ENCODE measurements at places on chromosomes 16 and 17. TPM values are rescaled to one million over a fixed set of nuclear protein-coding genes. Genes with fewer than 3 reads are reported as not detected.

- no peak overlapping the region for H3K4me3 ChIP-seq
- no peaks in the 10 kb centered on the region for H3K36me3 ChIP-seq
- H3K4me1 ChIP-seq, result no peaks in the 10 kb centered on the region
- no peak overlapping the region for H3K27ac ChIP-seq
- no peak for DNase-seq
These were observed 33.3 kb upstream of the DLX4 start for GRCh38 chr17:49935526-49936210.

DNA sequence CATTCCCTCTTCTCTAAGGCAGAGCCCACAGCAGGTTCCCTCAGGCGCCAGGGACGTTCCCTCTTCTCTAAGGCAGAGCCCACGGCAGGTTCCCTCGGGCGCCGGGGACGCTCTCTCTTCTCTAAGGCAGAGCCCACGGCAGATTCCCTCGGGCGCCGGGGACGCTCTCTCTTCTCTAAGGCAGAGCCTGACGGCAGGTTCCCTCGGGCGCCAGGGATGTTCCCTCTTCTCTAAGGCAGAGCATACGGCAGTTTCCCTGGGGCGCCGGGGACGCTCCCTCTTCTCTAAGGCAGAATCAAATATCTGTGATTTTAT lies 24.3 kb downstream of the ACSF3 start:
- H3K27ac ChIP-seq, result no peak overlapping the region
- no peaks in the 10 kb centered on the region for H3K27me3 ChIP-seq
- H3K4me3 ChIP-seq, result no peak overlapping the region

Gene TP53TG3B
- total RNA-seq, result not detected

DNA sequence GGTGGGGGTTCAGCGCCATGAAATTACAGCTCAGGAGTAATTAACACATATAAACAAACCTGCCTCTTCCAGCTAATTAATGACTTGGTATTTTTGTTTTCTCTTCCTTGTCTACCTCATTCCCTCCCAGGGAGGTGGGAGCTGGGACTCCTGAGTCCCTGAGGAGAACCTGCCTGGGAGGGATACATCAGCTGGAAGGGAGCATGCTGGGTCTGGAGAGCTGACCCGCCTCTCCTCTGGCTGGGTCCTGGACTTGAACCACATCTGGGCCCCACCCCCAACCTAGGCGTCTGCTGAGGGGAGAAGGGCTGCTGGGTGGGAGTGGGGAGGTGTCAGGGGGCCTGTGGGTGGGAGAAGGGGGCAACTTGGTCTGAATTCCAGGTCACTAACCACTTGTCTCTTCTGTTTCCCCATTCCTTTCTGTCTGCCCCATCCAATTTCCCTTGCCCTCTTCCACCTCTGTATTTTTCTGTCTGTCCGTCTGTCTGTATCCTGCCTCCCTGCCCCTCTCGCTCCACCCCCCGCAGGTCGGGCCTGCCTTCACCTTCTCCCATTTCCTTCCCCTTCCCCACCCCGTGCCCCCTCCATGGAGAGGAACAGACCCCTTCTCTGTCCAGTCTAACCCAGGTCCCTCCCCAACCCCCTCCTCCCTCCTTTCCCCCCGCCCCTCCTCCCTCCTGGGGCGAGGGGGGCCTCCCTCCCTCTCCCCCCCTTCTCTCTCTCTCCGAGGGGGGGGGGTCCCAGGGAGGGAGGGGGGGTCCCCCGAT lies at the start of gene NLGN2:
Gene NLGN2, plus strand, starts transcription at position 361 of the 767 bp plus-strand sequence. CDS start 411 bp downstream, outside the sequence.
- H3K4me3 ChIP-seq, result peak within 1 kb of the TSS; percentile 58
- no peak for DNase-seq
- no peaks in the 10 kb centered on the region for H3K27me3 ChIP-seq
- peaks cover 16% of the 10 kb centered on the region for H3K4me1 ChIP-seq

Gene HOXB7
- 0.62 TPM for total RNA-seq

DNA sequence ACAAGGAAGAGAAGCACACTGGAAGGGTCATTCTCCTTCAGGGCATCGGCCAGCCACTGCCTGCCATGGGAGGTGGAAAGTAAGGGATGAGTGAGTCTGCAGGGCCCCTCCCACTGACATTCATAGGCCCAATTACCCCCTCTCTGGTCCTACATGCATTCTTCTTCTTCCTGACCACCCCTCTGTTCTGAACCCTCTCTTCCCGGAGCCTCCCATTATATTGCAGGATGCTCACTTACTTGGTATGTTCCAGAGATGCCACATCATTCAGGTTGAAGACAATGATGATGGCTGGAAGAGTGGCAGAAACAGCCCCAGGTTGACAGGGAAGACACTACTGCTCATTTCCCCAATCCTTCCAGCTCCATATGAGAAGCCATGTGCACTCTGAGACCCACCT lies 2.5 kb downstream of the RAB34 start:
- H3K4me1 ChIP-seq, result peaks cover 28% of the 10 kb centered on the region
- H3K4me3 ChIP-seq, result no peak overlapping the region
- DNase-seq, result no peak
- peaks cover 39% of the 10 kb centered on the region for H3K27me3 ChIP-seq
- peaks cover 5% of the 10 kb centered on the region for H3K36me3 ChIP-seq

All from activated naive CD8-positive, alpha-beta T cell treated with anti-CD3 and anti-CD28 coated beads for 36 hours (primary cell).